ENCODE measurements at places on chromosomes 13 and 19.

GRCh38 chr19:33724721-33725060, 72.0 kb upstream of the KCTD15 start:
- no peak for DNase-seq

DNA sequence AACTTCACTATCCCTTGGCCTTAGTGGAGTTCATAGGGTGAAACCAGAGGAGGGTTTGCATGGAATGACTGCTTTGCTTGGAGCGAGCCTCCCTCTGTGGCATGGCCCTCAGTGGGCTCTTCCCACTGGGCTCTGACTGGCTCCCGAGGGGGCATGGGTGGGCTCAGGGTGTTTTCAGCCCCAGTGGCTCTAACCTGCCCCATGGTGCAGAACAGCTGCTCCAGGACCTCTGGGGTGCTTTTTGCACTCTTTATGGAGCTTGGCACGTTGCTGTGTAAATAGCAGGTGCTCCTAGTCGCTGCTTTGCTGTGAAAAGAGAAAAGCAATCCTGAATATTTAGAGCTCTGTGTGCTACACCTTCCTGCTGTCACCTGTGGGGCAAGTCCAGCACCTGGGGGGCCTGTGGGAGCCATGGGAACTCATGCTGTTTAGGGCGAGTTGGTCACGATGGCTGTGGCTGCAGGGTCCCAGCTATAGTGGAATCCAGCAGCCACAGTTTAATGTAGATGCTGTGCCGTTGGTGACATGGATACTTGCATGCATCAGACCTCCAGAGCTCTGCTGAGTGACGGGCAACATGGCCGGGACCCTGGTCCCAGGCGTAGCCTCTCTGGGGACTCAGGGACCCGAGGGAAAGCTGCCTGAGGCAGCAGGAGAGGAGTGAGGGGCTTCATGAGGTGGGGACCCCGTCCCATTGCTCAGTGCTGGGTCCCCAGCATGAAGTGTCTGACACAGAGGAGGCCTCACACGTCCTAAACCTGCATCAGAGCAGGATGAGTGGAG, 14.3 kb upstream of the MCF2L start:
- DNase-seq = no peak

DNA sequence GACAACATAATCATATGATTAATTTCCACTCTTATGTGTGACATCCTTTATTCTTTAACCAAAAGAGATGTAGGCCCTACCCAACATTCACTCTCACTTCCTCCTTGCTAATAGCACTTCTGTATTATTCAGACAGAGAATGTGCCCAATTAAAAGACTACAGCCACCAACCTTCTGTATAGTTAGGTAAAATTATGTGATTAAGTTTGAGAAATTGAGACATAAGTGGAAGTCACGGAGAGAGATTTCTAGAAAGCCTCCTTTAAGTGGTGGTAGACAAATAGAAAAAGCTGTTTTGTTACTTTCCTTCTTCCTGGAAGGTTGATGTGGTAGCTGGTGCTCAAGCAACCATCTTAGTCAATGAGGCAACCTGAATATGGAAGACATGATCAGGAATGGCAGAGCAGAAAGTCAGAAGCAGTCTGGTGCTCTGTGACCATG, 14.8 kb downstream of the EPSTI1 start:
- DNase-seq = no peak

- DNase-seq = no peak
Observed at GRCh38 chr19:30153326-30154210, 211.5 kb downstream of the URI1 start.

DNA sequence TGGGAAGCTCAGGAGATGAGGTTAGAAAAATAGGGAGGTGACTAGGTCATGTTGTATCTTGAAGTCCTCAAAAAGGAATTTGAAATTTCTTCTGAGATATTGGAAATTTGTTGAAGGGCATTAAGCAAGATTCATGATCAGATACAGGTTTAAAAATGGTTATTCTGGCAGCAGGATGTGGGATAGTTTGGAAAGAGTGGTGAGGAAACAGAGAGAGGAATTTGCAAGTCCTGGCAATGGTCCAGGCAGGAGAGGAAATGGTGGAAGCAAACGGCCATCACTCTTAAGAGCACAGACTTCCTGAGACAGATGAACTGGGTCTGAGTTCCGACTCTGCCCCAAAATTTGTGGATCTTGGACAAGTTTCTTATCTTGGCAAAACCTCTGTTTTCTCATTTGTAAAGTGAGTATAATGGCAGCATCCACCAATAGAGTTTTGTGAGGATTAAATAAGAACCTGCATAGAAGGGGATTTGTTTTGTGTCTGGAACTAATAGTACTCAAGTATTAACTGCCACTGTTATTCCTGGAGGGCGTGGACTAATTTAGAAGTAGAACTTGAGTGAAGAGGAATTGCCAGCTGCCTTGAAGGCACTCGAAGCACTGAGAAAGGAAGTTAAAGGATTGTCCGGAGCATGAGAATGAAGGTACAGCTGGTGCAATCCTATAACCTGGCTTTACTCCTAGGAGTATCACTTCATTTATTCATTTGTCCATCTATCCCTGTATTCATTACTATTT, 99.6 kb downstream of the CCNA1 start:
- no peak for DNase-seq

- DNase-seq = no peak
Observed at GRCh38 chr13:52673465-52673864, 20.8 kb downstream of the SUGT1 start.

DNA sequence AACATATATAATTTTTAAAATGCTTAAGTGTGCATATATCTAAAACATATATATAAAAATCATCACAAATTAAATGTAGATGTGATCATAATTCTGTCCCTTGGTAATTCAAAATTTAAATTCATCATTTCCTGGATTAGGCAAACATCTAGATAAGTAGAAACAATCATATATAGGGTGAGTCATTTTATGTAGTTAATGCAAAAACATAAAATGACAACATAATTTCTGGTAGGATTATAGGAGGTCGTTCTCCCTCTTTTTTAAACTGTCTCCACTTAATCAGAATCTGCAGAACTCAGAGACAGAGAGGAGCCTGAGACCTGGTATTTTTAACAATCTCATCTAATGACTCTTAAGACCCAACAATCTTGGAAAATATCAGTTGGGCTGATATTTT, 333.4 kb downstream of the KCTD12 start:
- no peak for DNase-seq

DNA sequence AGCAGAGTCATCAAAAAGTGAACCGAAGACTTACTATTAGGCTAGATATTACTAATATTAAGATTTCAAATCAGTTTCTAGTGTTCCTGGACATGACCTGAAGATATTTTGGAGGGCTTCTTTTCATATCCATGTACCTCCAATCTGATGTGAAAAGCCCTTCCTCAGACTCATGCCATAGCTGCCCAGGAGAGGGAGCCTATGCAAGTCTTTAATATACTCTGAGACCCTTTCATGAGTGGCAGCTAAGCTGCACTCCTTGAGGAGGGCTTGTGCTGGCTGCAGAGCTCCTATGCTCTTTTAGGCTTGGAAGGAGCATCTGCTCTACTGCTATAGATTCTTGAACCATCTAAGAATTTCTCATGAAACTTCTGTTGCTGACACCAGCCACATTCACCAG, 715.3 kb downstream of the OLFM4 start:
- peak; percentile 11 for DNase-seq

DNA sequence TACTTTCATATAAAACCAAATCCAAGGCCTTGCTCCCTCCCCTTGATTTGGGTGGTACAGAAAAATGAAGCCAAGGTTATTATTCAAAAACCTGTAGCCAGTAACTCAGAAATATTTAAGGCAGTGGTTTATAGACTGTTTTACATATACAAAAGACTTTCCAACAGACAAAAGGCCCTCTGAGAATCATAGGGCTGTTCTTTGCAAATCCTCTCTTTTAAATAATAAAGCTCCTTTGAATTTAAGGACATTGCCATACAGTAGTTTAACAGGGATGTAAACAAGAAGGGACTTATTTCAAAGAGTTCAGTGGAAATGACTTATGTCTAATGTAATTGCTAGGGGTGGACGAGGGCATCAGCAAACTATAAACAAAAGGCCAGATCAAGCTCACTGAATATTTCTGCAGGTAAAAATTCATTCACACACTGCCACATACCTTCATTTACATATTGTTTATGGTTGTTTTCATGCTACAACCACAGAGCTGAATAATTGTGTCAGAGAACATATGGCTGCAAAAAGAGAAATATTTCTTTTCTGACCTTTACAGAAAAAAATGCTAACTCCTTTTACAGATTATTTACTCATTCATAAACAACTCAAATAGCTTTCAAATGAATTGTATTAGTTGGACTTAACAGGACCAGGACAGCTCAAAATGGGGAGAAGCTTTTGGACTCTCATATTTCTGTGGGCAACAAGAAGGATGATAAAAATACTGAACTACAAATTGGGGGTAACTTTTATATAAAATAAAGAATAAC, 665.6 kb downstream of the SLITRK1 start:
- no peak for DNase-seq

DNA sequence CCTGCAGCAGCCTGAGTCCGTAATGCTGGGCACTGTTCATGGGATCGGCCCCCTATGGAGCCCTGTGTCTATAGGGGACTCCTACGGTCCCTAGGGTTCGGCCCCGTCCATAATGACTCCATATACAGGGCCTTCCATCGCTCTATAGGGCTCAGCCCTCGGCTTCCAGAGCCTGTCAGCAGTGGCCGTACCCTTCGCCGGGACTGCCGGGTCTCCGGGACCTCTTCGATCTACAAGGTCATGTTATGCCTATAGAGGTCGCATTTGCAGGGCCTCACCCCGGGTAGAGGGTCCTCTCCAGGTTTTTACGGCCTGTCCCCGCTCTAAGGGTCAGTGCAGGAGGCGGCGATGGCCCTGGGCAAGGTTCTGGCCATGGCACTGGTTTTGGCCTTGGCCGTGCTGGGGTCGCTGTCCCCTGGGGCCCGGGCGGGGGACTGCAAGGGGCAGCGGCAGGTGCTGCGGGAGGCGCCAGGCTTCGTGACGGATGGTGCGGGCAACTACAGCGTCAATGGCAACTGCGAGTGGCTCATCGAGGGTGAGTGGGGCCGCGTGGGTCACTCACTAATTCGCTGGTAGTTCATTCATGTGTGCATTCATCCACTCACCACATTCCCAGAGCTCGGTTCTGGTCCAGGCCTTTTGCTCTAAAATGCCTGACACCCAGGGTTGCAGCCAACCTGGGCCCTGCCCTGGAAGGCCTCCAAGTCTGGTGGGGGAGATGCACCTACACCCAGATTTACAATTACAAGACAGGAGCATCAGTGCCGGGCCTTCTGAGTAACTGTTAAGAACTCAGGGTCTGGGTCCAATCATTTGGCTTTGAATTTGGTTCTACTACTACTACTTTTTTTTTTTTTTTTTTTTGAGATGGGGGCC, 699 bp downstream of the MEGF8 start:
- peak; percentile 54 for DNase-seq

DNA sequence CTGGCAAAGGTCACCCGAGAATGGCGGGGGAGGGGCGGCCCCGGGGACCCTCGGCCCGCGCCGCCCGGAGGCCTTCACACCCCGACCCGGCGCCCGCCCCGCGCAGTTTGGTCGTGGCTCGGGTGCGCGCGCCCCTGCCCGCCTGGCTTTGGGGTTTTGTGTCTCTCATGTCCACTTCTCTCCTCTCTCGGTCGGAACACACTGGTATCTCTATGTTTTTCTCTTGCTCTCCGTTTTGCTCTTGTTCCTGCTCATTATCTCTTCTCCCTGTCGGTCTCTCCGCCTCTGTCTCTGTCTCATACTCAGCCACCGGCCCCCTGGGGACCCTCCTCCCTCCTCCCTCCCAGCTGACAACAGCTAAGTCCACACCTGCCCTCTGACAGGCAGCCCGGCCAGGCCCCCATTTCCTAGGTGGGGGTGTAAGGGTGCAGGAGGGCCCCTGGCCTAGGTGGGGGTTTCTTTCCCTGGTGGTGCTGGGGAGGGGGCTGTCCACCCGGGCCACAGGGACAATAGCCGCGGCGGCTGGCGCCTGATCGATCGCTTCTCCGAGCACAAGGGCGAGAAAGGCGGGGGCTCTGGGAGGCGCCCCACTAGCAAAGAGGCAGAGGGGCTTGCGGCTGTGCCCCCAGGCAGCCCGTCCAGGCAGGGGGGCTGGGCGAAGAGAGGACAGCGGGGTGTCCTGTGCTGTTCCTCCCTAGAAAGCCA, 2.3 kb downstream of the ONECUT3 start:
- DNase-seq = no peak

Measured in iPS-NIHi11 (cell line).